ENCODE measurements at places on chromosomes 5 and 9.

DNA sequence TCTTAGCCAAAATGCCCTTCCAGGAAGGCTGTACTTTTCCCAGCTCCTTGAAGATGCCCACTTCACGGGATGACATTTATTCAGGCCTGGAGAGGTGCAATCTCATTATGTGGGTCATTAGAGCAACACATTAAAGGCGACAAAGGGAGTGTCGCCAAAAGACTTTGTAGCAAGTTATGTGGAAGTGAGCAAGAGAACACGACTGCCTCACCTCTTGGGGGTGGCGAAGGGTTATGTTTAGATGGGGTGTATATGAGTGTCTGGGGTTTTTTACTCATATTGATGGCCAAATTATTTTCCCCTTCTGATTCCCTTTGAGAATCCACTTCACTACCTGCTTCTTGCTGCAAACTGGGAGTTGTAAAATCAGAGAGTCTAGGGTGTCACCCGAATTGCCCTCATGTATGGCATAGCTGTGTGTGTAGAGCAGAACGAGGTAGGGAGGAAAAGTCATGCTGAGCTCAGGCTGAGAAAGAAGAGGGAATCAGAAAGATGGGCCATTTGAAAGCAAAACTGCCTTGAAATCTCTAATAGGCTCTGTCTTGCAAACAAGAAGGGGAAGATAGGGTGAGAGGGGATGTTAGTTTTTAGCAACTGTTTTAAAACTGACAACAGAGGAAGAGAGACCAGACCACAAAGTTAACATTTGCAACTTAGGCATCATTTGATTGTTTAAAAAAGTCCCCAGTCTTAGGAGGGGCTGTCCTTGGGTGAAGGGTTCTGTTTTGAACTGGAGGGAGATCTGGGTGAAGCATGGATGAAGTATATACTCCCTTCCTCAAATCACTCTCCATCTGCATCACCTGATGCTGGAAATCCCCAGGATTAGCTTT is 97.1 kb upstream of the IL12B start:
- DNase-seq = no peak

GRCh38 chr5:169706758-169707450 is 69.8 kb downstream of the DOCK2 start:
- no peak for DNase-seq

GRCh38 chr5:3197304-3198073 is 398.1 kb upstream of the IRX1 start:
- no peak for DNase-seq

GRCh38 chr9:116873937-116874914 is 187.1 kb downstream of the TRIM32 start:
- DNase-seq = no peak

- peak; percentile 76 for DNase-seq
Measured at GRCh38 chr5:165029099-165029870, 1523.9 kb downstream of the MAT2B start.

- peak; percentile 16 for DNase-seq
Measured at GRCh38 chr9:83266666-83267496, 203.9 kb upstream of the RASEF start.
